Astrocyte of the cerebellum (primary cell): ENCODE measurements at places on chromosomes 1 and 21.
A peak's percentile ranks its signal among the peaks of the same experiment; 100 is the strongest.

- DNase-seq: peak; percentile 88
Measured at GRCh38 chr1:77832901-77833300, 53.5 kb downstream of the MIGA1 start.

DNA sequence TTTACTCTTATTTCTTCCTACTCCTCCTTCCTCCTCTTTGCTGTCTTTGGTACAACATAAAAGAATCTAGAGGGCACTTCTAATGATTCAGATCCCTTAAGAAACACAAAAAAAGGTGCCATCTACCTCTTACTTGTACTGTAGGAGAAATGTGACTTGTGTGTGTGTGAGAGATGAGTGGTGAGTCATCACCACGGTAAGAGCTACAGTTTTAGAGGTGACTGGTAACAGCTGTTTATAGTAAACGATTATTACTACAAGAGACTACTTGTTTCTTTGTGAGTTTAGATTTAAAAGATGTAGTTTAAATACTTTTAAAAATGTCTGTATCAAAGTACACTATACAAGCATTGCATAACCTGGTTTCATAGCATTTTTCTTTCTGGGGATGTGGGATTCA lies 40.4 kb downstream of the SLC35D1 start:
- no peak for DNase-seq

DNA sequence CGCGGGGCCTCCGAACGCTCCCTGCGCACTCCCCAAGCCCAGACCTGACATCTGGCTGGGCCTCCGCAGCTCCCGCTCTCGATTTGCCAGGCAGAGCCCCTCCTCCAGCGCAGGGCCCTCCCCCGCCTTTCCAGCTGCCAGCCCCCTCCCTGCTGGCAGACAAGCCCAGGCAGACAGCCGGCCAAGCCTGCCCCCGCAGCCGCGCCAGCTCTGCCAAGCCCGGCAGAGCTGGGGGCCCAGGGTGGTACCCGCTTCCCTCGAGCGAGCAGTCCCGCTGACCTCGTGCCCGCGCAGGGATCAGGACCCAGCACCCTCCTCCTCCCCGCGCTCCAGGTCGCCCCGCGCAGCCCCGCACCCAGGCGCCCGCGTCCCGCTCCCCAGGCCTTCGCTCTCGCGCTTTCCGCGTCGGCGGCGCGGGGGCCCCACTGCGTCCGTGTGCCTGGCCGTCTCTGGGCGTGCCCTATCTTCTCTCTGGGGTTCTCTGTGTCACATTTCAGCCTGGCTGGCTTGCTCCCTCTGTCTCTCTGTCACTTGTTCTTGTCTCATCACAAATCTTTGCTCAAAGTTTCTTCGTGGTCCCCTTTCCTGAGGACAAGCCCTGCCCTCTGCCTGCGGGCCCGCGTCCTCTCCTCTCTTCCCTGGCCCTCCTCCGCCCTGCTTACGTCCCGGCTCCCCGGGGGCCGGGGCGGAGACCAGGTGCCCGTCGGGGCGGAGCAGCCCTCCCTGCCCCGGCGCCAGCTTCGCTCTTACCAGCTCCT lies 580 bp downstream of the INKA2 start:
- DNase-seq: no peak

GRCh38 chr1:175269151-175269550 lies 76.6 kb upstream of the KIAA0040 start:
- no peak for DNase-seq

DNA sequence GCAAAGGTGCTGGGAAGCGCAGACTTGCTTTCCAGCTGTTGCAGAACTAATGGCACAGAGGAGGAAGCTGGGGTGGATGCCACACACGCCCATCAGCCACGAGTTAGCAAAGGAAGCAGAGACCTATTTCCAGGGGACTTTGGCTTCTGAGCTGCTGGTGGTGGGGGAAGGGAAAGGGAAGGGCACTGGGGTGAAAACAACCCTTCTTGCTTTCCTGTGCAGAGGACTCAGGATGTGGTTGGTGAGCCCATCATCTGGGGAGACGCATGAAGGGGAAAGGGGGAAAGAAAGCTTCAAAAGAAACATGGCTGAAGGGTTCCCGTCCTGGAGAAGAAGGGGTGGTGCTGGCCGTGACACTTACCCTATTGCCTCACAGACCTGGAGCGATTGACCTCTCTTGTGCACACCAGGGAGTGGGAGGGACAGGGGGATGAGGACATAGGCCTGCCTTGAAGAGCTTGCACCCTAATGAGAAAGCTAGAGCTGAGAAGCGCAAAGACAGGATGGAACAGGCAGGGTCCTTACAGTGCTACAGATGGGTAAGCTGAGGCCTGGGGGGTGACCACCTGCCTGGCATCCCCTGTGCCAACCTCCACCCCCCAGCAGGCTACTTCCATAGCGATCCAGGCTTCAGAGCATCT lies 140.8 kb upstream of the RAB4A start:
- no peak for DNase-seq

DNA sequence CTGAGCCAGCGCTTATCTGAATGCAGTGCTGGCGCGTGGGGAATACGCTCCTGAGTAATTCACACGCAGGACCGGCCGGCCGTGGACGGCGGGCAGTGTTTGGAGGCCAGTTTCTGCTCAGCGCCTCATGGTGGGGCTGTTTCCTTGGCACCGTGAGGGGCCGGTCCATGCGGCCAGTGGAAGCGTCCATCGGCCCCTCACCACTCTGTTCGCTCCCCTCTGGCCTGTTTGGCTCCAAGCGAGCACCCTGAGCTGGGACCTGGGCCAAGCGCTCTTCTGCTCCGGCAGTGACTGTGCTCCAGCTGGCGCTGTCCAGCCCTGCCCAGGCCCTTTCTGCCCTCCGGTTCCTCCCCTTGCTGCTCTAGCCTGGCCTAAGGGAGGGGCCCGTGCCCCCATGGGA lies 16.3 kb upstream of the PLCH2 start:
- peak; percentile 9 for DNase-seq

DNA sequence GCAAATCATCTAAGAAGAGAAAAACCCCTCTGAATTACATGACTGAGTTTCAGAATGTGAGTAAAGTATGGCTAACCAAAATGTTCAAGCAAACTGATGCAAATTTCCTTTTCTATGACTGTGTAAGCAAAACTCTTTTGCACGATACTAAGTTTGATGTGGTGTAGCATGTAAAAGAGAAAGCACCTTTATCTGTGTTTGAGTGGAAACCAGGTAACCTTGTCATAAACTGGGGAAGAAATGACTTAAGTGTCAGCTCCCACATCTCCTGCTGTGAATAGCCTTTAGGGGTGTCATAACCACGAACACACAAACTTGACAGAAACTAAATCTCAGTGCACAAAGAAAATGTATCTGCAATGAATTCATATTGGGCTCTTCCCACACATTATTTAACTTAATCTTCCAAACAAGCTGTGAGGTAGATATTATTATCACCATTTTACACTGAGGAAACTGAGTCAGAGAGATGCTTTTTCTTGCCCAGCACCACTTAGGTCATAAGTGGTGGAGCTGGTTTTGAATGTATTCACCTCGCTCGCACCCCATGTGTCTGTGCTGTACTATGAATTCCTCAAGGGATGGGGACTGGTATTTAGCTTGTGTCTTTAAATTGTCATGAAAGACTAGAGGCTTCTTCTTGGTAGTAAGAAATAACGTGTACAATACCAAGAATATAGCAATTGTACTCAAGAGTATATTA lies 32.9 kb upstream of the IL12RB2 start:
- DNase-seq: no peak

DNA sequence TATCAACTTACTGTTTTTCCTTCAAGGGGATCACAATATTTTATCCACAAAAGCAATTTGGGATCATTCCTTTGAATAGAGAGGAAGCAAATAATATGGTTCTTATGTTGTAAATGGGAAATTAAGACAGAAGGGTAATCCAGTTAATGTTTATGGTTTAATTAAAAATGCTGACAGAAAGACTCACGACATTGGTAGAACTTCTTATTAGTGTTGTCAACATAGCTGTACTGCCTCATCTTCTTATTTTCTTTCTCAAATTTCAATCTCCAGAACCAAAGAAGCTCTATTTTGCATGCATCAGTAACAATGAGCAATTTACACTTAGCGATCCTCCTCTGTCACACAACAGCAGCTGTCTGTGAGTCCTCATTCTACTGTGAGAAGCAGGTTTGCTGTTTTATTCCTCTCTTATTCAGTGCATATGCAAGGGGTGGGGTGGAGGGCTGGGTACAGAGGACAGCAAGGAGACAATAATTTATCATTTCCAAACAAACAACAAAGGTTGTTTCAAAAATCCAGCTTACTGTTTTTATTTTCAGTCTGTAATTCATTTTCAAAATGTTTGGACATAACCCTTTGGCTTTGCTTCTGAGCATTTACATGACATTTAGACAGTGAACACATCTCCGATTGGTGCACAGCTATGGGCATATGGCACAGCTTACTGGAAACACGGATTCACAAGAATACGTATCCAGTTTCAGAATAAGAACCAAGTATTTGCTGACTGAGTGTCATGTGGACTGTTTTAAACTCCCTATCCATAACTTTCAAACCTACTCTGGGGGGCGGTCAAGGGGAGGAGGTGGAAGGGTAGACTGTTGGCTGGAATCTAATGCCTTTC lies 335.9 kb downstream of the RGS7 start:
- DNase-seq: no peak

DNA sequence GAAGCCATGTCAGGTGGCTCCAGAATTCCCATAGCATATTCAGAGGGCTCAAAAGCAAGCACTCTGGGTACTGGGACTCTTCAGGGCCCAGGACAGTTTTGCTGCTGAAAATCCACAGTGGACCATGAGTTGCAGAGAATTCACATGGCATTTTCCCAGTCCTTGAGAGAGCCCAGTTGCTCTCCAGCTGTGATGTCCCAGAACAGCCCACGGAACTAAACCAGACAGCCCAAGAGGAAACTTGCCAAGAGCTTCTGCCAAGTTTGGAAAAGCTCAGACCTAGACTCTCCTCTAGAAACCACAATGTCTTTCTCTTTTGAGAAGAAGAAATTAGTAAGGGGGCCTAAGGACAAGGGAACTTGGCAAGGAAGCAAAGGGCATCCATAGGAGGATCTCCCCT lies 69.4 kb downstream of the RGS2 start:
- DNase-seq: peak; percentile 74

GRCh38 chr1:209884249-209884648 lies 53.8 kb upstream of the SYT14 start:
- no peak for DNase-seq

- DNase-seq: peak; percentile 45
Measured at GRCh38 chr1:61138921-61139774, 56.8 kb downstream of the NFIA start.

GRCh38 chr1:5481889-5482288 lies 510.3 kb downstream of the NPHP4 start:
- DNase-seq: no peak

DNA sequence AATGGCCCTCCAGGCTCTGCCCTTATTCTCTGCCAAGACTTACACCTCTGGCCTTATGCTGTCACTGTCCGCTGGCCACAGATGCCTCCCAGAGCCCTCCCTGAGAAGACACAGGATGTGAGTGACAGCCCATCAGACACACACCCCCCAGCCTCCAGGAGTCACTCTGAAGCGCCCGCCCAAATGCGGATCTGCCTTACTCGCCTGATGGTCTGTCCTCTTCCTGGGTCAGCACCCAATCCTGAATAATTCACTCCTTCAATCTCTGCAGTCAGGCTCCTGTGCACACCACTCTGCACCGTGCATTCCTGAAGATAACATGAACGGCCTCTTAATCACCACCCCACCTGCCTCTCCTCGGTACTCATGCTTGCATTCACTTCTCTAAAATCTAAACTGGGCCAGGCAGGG lies 14.7 kb downstream of the CLSTN1 start:
- DNase-seq: no peak

DNA sequence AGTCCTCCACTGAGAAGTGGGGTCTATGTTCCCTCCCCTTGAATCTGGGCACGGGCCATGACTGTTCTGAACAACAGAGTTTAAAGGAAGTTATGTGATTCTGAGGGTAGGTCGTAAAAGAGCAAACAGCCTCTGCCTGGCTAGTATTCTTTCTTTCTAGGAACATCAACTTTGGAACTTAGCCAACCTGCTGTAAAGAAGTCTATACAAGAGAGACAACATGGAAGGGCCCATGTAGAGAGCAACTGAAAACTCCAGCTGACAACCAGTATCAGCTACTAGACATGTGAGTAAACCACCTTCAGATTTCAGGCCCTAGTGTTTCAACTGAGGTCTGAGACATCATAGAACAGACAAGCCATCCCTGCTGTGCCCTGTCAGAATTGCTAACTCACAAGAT lies 7.5 kb downstream of the SELENOF start:
- no peak for DNase-seq

DNA sequence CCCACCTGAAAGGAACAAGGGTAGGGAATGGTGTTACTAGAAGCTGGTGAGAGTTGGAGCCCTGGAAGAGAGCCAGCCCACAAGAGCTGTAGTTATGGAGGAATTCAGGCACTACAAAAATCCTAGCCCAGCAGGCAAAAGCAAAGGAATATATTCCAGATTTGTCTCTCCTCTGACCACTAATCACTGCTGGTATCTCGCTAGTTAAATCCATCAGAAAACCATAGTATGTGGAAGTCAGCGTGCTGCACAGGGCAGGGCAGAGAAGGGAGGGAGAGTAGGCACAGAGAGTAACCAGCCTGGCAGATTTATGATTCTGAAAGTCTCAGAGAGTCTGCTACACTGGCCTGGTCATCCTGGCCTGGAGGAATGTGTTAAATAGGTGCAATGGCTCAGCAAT lies 88.6 kb downstream of the SELENOF start:
- DNase-seq: peak; percentile 67

- DNase-seq: no peak
Measured at GRCh38 chr1:208907790-208908189, 663.6 kb upstream of the PLXNA2 start.

DNA sequence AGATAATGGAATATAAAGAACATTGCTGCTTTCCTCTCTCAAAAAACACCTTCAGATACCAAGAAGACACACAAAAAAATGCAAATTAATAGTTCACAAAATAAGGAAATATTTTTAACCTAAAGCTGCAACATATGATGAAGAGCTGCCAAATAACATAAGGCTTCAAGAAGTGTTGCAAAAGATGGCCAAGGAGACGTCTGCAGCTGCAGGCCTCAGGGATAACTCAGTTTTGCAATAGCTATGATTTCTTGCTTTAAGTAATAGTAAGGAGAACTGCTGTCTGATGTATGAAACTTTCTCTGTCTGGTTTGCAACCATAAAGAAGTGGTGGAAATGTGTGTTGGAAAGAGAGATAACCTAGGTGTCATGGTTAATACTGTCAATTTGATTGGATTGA lies 1237.5 kb downstream of the MRPL39 start:
- no peak for DNase-seq

DNA sequence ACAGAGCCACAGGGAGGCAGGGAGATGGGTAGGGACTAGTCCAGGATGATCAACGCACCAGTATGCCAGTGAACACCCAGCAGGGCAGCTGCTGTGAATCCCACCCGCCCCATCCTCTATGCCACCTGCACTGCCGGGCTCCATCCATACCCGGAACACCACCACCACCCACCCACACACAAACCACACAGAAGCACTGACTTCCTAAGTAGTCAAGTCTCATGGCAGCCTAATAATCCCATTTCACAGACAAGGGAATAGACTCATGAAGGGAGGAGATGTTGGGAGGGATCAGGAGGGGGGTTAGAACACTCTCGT lies 6.3 kb downstream of the DRAXIN start:
- DNase-seq: no peak
